ENCODE measurements at places on chromosomes 4 and X.

DNA sequence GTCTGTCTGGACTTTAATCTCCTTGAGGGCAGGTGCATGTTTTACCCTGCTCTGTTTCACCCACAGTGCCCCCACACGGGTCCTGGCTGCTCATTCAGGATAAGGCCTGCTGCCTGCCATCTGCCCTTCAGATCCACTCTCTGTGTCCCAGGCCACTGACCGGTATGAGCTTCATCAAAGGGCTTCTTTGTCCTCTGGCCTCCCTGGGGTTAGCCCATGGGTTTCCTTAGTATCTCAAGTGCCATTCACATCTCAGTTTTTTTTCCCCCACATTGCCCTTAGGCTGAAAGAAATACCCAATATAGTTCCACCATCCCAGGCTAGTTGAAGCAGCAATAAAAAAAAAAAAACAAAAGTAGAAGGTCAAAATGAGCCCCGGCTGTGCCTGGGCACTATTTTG lies 9.3 kb downstream of the CD99L2 start:
- DNase-seq: no peak

DNA sequence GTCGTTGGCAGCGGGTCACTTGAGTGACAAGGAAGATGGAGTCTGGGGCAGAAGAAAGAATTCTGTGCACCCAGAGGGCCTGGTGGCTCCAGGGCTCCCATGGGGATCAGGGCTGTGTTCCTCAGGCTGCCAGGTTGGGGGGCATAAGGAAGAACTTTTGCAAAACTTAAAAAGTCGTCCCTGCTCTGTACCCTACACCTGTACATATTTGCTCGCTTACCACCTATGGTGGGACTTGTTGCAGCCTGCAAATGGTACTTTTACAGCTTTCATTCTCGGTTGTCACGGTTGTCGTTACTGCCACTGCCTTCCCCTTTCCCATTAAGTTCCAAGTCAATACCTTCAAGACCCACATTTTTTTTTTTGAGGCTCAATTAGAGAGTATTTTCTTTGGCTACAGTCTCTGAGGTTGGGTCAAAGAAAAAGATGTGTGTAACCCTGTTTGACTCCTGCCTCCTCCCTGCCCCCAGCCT lies 9.1 kb downstream of the ARX start:
- no peak for DNase-seq

GRCh38 chr4:188032170-188032569 lies 36.6 kb downstream of the ZFP42 start:
- DNase-seq: no peak

DNA sequence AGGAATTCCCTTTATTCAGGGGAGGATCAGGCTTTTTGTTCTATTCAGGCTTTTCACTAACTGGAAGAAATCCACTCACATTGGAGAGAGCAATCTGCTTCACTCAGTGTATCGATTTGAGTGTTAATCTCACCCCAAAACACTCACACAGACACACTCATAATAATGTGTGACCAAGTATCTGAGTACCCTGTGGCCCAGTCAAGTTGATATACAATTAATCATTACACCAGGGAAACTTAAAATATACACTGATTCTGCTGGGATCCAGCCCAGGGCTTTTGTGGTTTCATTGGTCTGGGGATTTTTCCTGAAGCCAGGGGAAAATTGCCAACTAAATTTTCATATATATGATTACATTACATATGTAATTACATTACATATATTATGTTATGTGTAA lies 44.0 kb upstream of the GATB start:
- DNase-seq: no peak

- no peak for DNase-seq
Measured at GRCh38 chr4:74971862-74972261, 38.9 kb downstream of the PARM1 start.

- no peak for DNase-seq
Measured at GRCh38 chr4:56200275-56200674, 187.0 kb downstream of the AASDH start.

DNA sequence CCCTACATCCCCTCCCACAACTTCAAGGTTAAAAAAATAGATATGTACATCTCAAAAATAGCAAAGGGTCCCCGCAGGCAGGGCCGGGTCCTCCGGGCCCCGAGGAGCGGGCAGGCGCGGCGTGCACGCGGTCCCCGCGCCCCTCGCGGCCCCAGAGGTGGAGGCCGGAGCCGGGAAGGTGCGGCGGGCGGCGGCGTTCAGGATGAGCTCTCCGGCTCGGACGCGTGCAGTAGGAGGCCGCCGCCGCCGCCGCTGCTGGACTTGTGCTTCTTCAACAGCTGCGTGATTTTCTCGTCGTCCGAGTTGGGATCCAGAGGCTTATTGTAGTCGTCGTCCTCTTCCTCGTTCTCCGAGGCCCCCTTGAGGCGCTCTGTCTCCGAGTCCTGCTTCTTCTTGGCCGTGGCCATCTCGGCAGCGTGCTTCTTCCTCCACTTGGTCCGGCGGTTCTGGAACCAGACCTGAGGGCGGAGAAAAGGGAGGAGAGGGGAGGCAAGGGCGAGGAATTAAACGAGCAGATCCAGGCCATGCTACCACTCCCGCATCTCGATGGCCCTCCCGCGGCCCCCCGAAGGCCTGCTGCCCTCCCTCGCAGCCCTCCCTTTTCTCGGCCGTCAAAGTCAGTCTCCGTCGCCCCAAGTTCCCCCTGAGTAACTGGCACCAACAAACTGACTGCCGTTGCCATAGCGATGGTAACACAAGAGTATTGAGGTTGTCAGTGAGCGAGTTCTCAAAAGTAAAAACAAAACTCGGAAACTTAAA lies 5.8 kb downstream of the NKX6-1 start:
- no peak for DNase-seq

- no peak for DNase-seq
Measured at GRCh38 chr4:182354867-182355266, 111.7 kb downstream of the TENM3 start.

DNA sequence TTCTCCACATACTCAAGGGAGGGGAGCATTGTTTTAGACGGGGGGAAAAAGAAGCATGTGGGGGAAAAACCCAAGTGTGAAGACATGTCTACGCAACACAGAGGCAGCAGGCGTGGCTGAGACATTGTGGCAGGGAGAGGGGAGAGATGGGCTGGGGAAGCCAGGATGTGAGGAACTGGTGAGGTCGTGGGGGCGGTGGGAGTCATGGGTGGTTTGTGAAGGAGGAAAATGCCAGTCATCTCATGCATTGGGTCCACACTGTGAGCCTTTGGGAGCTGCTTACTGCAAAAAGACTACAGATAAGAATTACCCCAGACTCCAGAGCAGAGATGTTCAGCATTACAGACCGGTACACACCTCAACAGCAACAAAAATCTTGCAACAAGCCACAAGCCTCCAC lies 2.1 kb downstream of the JAKMIP1 start:
- no peak for DNase-seq

GRCh38 chr4:141131723-141132071 lies 1.6 kb downstream of the RNF150 start:
- no peak for DNase-seq

GRCh38 chrX:12548746-12549145 lies 242.5 kb upstream of the PRPS2 start:
- no peak for DNase-seq

DNA sequence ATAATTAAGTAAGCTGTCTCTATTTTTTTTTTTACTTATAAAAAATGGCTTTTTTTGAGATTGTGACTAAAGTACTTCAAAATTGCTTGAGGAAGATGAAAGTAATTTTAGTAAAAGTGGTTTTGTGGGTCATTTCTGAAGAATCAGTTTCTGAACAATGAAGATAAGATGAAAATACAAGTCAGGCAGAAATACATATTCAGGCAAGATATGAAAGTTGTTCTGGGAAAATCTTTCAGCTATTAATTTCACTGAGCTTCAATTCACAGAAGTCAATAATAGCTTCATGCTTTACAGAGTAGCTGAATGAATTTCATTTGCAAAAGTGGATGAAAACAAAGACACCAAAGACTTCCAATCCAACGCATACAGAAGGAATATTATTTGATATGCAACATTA lies 305.2 kb upstream of the ARSJ start:
- no peak for DNase-seq

DNA sequence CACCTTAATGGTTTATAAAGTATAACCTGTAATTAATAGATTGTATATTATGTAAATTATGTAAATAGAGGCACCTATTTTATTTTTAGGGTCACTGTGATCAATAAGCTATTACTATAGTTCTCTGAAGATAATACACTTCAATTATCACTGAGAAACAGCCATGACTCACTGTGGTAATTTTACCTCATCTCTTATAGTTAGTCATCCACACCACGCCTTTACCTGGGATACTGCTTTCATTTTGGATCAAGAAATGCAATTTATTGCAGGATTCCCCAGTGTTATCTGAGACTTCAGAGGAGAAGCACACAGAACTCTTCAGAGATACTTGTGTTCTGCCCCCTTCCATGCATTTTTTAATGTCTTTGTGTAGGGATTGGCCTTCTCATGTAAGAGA lies 348.1 kb upstream of the ATOH1 start:
- no peak for DNase-seq

GRCh38 chr4:72375073-72375736 lies 193.8 kb downstream of the ADAMTS3 start:
- DNase-seq: no peak

GRCh38 chr4:128271551-128271950 lies 16.1 kb downstream of the PGRMC2 start:
- no peak for DNase-seq

- no peak for DNase-seq
Measured at GRCh38 chr4:156884183-156884582, 87.4 kb downstream of the PDGFC start.

DNA sequence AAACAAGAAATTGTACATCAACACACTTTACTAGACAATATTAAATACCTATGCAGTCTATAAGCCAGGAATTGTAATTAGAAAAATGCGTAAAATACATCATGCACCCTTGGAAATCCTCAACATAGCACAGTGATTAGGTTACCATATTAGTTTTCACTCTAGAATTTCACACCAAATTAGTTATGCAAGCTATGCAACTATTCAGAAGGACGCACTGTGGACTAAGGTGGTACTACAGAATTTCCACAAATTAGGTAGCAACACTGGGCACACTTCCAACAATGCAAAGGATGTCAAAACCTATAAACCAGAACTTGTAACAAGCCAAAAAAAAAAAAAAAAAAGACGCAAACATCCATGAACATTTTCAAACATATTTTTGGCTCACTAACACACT lies 71.1 kb upstream of the ZCCHC13 start:
- DNase-seq: no peak

GRCh38 chr4:7967501-7968261 lies 28.0 kb upstream of the AFAP1 start:
- no peak for DNase-seq

DNA sequence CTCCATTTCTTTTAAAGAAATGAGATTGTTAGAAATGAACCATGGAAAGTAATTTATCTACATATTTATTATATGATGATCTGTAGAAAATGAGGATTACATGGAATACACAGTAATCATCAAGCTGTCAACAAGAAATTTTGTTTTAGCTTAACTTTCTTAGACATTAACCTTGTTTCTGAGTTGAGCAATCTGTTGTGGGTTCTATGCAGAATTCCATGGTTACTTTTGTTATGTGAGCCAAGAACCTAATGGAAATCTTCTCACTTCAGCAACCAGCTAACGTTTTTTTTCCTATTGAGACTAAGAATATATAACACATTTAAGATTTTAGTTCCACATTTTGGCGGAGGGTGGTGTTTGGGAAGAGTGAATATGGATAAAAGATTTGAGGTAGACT lies 136.1 kb upstream of the SLC4A4 start:
- DNase-seq: no peak

DNA sequence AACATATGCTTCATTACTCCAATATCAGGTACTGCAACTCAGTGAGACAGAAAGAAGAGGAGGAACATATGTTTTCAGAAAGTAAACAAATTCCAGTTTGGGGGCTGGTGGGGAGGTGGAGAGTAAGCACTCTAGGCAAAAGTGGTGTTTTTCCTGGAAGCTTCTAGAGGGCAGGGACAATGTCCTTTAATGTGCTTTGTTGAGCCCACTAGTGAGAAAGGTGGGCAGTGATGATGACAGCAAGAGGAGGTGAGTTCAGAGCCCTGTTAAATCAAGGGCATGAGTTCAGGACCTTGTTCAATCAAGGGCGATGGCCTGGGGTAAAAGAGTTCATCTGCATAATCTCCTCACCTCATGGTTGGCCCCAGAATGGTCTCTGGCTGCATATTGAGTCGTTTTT lies 38.4 kb downstream of the GPC3 start:
- DNase-seq: no peak

- DNase-seq: no peak
Measured at GRCh38 chrX:149433051-149433450, 72.1 kb downstream of the IDS start.

- DNase-seq: no peak
Measured at GRCh38 chrX:40844471-40844870, 109.1 kb upstream of the MED14 start.
